ENCODE measurements at places on chromosomes 3 and 15.
A peak's percentile ranks its signal among the peaks of the same experiment; 100 is the strongest.

GRCh38 chr3:131079086-131079485 is 52.4 kb downstream of the NEK11 start:
- DNase-seq = no peak

- DNase-seq = no peak
Measured at GRCh38 chr3:99506-99905, 97.1 kb upstream of the CHL1 start.

DNA sequence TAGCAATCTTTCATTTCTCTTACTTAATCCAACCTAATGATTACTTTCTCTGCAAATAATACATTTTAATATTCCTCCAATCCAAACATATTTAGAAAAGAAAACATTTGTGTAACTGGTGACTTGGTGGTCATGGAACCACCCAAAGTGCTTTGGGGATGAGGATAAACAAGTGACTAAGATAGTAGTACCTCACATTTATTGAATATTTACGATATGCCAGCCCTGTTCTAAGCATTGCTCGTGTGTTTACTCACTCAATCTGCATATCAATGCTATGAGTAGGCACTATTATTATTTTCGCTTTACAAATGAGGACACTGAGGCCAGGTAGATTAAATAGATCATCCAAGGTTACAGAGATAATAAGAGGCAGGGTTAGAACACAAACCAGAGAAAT is 189.5 kb downstream of the SHOX2 start:
- no peak for DNase-seq

DNA sequence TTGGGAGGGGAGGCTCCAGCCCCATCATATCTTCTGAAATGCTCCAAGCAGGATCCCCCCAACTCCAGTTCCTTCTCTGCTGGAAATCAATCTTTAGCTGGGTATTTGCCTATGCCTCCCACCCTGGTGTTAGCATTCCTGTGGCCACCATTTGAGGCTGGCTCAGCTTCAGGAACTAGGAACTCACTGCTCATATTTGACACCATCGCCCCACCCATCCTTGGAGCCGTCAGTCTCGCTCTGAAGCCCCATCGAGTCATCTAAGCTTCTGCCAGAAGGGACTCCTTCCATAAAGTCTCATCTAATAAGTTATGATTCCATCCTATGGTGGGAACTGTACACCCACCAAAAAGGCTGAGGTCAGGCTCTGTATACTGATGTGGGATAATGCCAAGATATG is 26.4 kb downstream of the PRKCD start:
- peak; percentile 65 for DNase-seq

GRCh38 chr3:177468816-177469215 is 271.5 kb upstream of the TBL1XR1 start:
- peak; percentile 49 for DNase-seq

GRCh38 chr15:88269356-88270062 is 13.0 kb upstream of the NTRK3 start:
- no peak for DNase-seq

- DNase-seq = no peak
Measured at GRCh38 chr15:91630090-91630489, 223.4 kb upstream of the SLCO3A1 start.

GRCh38 chr3:107574650-107575049 is 51.9 kb downstream of the BBX start:
- DNase-seq = peak; percentile 51

DNA sequence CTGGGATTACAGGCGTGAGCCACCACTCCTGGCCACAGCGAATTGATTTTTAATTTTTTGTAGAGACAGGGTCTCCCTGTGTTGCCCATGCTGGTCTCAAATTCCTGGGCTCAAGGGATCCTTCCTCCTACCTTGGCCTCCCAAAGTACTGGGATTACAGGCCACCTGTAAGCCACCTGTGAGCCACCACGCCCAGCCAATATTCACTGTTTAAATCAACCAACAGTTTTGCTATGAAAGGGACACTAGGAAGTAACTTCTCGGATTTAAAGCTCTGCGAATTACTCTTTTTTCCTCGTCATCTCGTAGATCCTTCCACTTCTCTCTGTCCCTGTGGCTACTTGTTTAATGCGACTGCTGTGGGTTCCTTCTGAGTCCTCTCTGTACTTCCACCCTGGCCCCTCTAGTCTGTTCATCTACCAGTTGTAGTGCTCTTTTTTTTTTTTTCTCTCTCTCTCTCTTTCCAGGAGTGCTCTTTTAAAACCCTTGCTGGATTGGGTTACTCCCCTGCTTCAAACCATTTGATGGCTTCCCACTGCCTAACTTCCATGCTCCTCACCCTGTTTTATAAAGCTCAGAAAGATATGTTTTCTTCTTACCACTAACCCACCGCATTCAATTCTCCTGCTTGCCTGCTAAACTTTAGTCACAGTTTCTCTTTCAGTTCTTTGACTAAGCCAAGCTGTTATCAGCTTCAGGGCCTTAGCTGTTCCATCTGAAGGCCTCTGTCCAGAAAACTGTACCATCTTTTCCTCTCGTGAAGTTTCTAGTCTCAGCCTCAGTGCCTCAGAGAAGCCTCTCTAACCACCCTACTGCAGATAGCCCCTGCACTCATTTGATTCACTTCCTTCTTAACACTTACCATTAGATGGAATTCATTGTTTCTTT is 12.4 kb downstream of the RTF1 start:
- DNase-seq = peak; percentile 19

- DNase-seq = no peak
Measured at GRCh38 chr3:42269647-42270046, 3.7 kb upstream of the CCK start.

- peak; percentile 89 for DNase-seq
Measured at GRCh38 chr3:153246806-153247205, 84.8 kb downstream of the RAP2B start.

DNA sequence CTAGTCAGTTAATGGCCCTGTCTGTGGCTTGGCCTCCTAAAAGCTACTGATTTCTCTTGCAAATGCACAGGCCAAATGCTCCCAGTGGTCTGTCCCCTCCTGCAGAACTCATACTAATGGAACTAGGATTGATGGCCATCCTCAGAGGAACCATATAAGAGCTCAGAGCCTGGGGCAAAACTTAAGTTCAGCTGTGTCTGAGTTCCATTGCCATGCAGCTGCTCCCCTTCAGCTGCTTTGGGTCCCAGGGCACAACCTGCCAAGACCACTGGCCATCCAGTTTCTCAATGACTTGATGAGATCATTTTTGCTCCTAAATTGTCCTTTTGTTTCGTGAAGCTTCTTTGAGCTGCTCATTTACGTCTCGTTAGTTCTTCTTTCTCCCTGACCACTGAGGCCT is 529.5 kb upstream of the TBL1XR1 start:
- no peak for DNase-seq

DNA sequence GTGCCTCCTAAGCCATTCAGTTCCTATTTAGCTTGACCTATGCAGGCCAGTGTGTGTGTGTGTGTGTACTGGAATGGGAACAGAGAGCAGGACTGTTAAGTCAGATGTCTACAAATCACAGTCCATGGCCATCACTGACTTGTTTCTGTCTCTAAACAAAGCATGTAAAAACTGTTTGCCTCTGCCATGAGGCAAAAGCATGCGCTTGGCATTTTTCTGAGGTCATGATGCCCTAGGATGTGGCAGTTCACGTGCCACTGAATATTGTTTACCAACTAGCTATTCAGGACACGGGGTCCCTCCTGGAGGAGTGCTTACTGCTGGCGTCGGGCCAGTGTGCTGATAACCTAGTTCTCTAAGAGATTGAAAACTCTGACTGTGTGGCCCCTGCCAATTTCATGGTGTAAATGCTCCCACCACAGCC is 8.2 kb upstream of the ATP13A3 start:
- DNase-seq = no peak

- peak; percentile 56 for DNase-seq
Measured at GRCh38 chr15:58980351-58980939, 7.0 kb upstream of the RNF111 start.

GRCh38 chr3:120659285-120659684 is 22.8 kb downstream of the HGD start:
- no peak for DNase-seq

DNA sequence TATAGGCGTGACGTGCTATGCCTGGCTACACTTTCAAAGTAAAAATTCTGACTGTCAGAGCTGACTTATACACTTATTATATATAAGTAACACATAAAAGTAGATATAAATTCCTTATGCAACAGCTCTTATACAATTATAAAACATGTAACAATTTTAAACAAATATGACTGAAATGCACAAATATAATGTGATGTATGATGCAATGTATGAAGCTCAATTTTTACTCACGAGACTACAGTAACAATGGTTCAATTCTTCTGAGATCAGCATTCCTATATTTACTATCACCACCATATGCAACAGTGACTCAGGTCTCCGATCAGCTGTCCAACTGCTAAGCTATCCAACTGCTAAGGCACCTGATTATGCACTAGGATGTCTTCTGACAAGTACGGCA is 8.2 kb downstream of the BNIP2 start:
- DNase-seq = peak; percentile 28

DNA sequence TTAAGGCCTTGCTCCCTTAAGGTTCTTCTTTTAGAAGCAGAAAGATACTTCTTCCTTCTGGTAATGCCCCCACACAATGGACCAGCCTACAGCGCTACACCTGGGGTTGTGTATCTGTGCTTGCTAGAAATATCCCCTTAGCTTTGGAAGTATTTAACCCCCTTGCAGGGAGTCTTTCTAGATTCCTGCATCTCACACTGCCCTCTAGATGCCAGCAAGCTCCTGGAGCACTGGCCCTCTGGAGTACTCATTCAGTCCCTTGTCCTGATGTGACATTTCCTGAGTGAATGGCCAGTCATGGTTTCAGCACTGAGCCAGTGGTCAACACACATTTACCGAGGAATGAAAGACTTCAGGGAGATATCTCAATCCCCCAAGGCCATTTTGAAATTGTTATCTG is 30.4 kb upstream of the RBP2 start:
- DNase-seq = no peak

GRCh38 chr15:66850996-66851310 is 148.9 kb downstream of the SMAD6 start:
- DNase-seq = no peak

DNA sequence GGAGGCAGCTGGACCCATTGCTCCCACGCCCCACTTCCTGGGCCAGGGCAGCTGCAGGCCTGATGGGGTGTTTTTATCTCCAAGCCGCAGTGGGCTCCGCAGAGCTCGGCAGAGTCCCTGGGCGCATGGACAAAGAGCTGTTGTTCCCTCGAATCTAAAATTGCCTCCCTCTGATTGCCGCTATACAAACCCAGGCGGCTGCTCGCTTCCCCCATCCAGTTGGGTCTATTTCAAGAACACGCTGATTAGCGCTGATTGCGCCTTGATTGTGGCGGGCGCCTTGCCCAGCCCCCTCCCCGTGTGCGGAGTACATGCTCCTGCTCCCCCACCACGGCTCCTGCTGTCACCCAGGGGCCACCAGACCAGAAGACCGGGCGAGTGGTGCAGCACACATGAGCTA is 43.4 kb upstream of the SLC6A1 start:
- DNase-seq = no peak

DNA sequence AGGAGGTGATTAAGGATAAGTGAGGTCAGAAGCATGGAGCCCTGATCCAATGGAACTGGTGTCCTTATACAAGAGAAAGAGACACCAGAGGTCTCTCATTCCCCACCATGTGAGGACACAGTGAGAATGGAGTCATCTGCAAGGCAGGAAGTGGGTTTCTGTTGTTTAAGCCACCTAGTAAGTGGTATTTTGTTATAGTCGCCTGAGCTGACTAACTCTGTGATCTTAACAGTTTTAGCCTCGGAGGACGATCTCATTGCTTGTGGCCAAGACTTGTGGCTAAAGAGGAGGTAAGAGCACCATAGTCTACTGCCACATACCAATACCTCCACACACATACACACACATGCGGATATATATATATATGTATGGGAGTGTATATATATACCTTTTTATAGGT is 73.8 kb downstream of the MCTP2 start:
- peak; percentile 40 for DNase-seq

GRCh38 chr3:100465892-100466777 is 26.3 kb upstream of the TMEM45A start:
- no peak for DNase-seq

DNA sequence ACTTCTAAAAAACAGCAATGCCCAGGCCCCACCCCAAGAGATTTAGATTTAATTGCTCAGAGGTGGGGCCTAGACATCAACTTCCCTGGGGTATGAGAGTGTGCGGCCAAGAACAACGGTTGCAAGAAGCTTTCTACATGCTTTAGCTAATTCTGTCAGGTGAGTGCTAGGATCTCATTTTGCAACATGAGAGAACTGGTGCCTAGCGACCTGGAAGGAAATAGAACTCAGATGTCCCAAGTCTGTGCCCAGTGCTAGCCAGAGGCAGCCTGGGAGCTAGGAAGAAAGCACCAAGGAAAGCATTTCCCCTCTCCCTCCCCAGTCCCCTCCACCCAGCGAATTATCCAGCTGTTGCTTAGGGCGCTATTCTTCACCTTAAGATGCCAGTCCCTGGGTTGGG is 22.9 kb upstream of the HRH1 start:
- DNase-seq = no peak

DNA sequence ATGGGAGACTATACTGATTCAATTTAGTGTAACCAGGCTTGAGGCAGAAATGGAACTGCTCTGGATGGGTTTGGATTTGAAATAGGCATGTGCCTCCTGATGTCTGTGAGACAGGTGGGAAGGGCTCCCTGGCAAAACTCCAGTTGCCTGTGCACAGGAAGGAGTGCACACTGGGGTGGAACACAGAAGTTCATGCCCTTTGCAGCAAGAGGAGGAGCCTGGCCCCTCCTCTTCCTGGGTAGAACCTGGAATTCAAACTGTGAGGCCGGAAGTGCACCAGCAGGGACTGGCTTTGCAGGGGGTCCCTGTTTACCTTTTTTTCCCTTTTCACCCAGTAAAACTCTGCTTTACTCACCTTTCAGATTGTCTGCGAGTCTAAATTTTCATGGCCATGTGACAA is 99.9 kb downstream of the GMPS start:
- no peak for DNase-seq

DNA sequence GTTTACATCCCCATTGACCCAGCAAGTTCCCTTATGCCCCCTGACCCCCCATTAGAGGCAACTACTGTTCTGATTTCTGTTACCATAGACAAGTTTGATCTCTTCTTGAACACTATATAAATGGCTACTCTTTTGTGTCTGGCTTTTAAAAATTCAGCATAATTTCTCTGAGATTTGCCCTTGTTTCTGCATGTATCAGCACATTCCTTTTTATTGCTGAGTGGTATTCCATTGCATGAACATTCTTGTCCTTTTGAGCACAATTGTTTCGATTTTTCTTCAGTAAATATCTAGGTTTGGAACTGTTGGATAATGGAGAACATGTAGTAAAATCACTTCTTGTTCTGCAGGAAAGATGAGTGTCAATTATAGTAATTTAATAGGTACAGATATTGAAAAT is 49.1 kb upstream of the MYRIP start:
- DNase-seq = no peak

- DNase-seq = no peak
Measured at GRCh38 chr3:121592856-121593702, at the start of gene FBXO40. Gene FBXO40 (plus strand): TSS chr3:121593379. CDS start chr3:121620576, 27,197 bp downstream.

GRCh38 chr15:69104050-69104750 is 56.2 kb upstream of the GLCE start:
- DNase-seq = no peak

- peak; percentile 53 for DNase-seq
Measured at GRCh38 chr15:63481105-63481810, 23.1 kb upstream of the USP3 start.
